Endothelial cell (in vitro differentiated cells): ENCODE measurements at places on chromosomes 12 and 14.

GRCh38 chr12:120368789-120369602 is at the start of gene MSI1:
TSS of gene MSI1 (minus strand) at chr12:120369164. CDS start at chr12:120369091, 73 bp downstream.
- H3K4me1 ChIP-seq: peaks cover 31% of the 10 kb centered on the region
- H3K27ac ChIP-seq: peak within 1 kb of the TSS; percentile 80
- no peak for DNase-seq
- H3K27me3 ChIP-seq: peaks cover 26% of the 10 kb centered on the region

GRCh38 chr12:61513499-61513898 is 746.7 kb upstream of the USP15 start:
- H3K27ac ChIP-seq: no peak overlapping the region
- H3K4me3 ChIP-seq: no peak overlapping the region
- no peak for DNase-seq
- H3K36me3 ChIP-seq: no peaks in the 10 kb centered on the region
- H3K27me3 ChIP-seq: no peaks in the 10 kb centered on the region
- no peaks in the 10 kb centered on the region for H3K4me1 ChIP-seq

DNA sequence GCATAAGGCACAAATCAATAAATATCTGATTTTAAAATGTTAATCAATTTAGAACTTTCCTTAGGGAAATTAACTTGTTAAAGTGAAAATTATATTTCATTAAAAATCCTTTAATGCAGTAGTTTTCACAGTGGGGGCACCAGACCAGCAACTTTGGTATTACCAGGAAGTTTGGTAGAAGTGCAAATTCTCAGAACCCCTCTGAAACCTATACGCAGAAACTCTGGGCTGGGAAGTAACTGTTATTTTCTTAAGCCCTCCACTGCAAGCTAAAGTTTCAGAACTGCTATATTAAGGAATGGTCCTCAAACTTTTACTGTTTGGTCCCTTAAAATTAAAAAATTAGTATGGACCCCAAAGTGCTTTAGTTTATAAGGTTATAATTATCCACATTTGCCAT is 35.7 kb downstream of the GNPTAB start:
- DNase-seq: no peak
- H3K4me1 ChIP-seq: peaks cover 10% of the 10 kb centered on the region
- peaks cover 2% of the 10 kb centered on the region for H3K27me3 ChIP-seq
- H3K27ac ChIP-seq: no peak overlapping the region

GRCh38 chr12:6038160-6038559 is 86.3 kb downstream of the VWF start:
- peaks cover 3% of the 10 kb centered on the region for H3K27me3 ChIP-seq
- H3K36me3 ChIP-seq: peaks cover under 1% of the 10 kb centered on the region
- DNase-seq: peak; percentile 77
- H3K4me1 ChIP-seq: peaks cover 13% of the 10 kb centered on the region
- no peak overlapping the region for H3K27ac ChIP-seq
- H3K4me3 ChIP-seq: no peak overlapping the region

DNA sequence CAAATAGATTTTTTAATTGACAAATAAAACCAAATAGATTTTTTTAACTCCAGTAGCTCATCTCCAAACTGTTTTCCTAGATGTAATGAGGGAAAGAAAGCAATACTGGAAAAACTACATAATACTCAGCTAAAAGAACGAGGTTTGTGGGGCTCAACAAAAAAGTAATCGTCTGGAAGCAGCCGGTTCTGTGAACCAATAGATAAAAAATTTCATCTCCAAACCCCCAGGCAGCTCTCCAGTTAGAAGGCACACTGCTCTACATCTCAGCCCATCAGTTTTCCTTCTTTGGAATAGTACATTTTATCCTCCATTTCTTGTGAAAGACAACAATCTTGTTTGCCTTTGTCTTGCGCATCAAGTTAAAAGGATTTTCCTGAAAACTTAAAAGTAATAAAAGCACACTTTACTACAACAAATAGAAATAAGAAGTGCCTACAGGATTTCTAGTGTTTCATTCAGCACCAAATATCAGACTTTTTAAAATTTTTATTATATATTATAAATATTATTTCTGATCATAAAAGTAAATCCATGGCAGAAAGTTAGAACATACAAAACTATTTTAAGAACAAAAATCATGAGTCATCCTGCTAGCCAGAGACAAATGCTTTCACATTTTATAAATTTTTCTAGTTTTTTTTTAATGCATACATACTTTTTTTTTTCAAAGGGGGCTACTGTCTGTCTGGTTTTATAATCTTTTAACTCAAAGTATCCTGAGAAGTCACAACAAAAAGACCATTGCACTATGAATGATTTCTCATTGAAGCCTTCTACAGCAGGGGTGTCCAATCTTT is 67.7 kb downstream of the EPS8 start:
- H3K4me1 ChIP-seq: peaks cover 13% of the 10 kb centered on the region
- no peak overlapping the region for H3K27ac ChIP-seq
- H3K27me3 ChIP-seq: no peaks in the 10 kb centered on the region
- H3K36me3 ChIP-seq: no peaks in the 10 kb centered on the region
- H3K4me3 ChIP-seq: no peak overlapping the region

GRCh38 chr14:92185559-92185958 is 63.8 kb downstream of the CPSF2 start:
- peaks cover 5% of the 10 kb centered on the region for H3K36me3 ChIP-seq
- H3K4me1 ChIP-seq: no peaks in the 10 kb centered on the region
- no peak overlapping the region for H3K4me3 ChIP-seq
- no peak overlapping the region for H3K27ac ChIP-seq

- no peaks in the 10 kb centered on the region for H3K4me1 ChIP-seq
- no peak overlapping the region for H3K4me3 ChIP-seq
- H3K27ac ChIP-seq: no peak overlapping the region
- no peaks in the 10 kb centered on the region for H3K36me3 ChIP-seq
- DNase-seq: no peak
These were observed 240.4 kb upstream of the FAR2 start for GRCh38 chr12:28908646-28909045.

- no peaks in the 10 kb centered on the region for H3K4me1 ChIP-seq
- H3K27ac ChIP-seq: no peak overlapping the region
- no peak overlapping the region for H3K4me3 ChIP-seq
- peaks cover 2% of the 10 kb centered on the region for H3K27me3 ChIP-seq
These were observed 659.5 kb downstream of the TMEM121 start for GRCh38 chr14:106185837-106186233.
